ENCODE measurements at places on chromosomes 4 and X.

DNA sequence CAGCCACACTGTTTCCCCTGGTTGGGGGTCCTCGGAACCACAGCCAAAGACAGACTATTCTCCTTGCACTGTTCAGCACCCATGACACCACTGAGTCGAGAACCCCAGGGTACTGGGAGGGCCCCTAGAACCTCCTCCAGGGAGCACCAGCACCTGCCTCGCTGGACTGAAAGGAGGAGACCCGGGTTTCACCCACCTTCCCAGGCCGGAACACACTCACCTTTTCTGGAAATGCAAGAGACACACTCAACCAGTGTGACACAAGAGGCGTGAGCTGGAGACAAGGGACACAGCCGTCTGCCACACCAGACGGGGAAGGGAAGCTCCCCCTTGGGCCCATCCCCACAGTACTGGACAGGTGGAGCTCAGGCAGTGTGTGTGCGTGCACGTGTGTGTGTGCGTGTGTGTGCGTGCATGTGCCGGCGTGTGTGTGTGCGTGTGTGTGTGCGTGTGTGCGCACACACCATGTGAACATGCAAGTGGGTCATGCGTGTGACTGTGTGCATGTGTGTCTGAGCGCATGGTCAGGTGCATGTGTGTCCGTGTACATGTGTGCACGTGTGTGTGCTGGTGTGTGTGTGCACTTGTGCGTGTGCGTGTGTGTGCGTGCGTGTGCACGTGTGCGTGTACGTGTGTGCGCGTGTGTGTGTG lies 128.8 kb upstream of the NKX1-1 start:
- no peak for DNase-seq

DNA sequence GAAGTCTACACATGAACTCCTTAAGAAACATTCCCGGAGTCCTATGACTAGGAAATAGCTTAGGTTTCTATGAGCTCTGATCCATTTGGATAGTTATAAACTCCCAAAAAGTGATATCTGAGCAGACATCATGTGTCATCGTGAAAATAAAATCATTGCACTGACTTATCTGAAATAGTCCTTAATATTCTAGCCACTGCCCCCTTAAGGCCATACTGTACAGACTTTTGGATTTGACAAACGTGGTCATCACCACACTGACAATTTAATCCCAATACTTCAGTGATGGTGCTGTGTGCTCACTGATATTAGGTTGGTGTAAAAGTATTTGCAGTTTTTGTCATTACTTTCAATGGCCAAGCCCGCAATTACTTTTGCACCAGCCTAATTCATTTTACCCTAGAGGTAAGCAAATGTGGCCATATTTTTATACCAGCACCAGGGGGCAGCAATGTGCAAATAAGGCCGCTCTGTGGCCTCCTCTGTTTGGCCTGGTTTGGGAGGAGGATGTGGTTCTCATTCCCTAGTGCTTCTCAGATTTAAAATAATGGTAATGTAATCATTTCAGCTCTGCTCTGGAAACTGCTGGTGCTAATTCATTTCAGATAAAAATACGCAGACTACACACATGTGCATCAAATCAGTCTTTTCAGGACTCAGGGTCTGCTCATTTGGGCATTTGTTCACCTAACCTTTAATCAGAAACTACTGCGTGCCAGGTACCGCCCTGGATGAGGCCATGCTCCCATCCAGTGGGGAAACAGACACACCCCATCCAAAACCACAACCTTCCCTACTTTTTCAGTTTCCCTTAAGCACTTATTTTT lies 196.4 kb upstream of the C1QTNF7 start:
- peak; percentile 55 for DNase-seq

DNA sequence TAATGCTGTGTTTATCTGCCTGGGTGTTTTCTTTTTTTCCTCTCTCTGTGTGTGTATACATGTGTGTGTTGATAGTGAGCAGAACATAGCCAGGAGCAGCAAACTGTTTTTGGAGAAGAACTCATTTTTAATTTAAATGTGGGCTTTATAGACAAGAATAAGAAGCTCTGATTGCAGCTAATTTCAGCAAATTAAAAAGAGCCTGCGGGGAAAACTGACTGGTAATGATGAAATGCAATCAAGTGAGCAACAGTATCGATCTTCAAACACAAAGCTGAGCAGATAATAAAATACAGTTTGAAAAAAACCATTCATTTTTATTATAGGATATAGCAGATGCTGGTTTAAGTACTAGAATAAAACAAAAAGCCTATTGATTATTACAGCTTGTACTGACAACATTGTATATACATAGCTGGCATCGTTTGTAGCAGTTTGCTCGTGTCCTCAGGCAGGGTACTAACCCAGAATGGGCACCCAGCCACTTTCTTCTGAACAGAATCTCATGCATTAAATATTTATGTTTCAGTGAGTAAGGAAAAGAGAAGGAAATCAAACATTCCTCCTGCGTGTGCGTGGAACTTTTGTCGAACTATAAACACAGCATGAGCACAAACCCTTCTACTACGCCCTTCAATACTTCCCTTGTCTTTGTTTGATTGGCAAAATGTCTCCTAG lies 73.5 kb upstream of the ZFP42 start:
- DNase-seq, result no peak

- DNase-seq, result no peak
Measured at GRCh38 chrX:134443020-134443419, 16.9 kb upstream of the HPRT1 start.

Data from brain pericyte (primary cell).